Activated CD8-positive, alpha-beta memory T cell treated with anti-CD3 and anti-CD28 coated beads, Interleukin-2, amount 10 ng/mL, durations not matched to agents 7 days and 5 days (primary cell): ENCODE measurements at places on chromosomes 7 and 10. TPM values are rescaled to one million over a fixed set of nuclear protein-coding genes. Genes with fewer than 3 reads are reported as not detected.

DNA sequence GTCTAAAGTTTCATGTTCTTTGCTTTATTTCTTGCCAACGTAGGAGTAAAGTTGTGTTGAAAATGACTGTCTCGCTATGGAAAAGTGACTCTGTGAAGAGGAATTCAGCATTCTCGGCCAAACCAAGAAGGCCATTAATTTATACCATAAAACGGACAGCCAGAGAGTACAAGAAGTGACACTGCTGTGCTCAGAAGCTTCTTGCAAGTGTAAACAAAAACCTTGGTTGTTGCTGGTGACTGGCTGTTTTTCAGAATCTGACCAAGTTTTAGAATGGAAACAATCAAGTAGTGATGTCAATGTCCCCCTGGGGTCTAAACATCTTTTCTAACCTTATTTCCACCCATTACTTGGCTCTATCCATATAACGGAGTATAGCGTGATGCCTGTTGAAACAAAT lies 201.9 kb downstream of the INHBA start:
- no peak for DNase-seq

DNA sequence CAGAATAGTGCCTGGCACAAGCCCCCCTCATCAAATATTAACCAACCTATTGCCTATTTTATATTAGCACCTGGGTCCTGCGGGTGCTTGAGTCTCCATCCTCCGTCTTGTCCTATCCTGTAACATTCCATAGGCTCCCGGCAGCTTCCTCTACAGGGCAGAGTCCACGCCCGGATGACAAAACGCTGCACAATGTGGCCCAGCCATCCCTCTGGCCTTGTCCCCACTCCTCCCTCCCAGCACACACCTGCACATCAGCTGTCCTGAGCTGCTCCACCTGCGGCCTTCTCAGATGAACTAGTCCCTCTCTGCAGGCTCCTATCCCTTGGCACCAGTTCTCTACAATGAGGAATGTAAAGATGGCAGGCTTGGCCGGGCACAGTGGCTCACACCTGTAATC lies 153.5 kb upstream of the PDE1C start:
- no peak for DNase-seq

DNA sequence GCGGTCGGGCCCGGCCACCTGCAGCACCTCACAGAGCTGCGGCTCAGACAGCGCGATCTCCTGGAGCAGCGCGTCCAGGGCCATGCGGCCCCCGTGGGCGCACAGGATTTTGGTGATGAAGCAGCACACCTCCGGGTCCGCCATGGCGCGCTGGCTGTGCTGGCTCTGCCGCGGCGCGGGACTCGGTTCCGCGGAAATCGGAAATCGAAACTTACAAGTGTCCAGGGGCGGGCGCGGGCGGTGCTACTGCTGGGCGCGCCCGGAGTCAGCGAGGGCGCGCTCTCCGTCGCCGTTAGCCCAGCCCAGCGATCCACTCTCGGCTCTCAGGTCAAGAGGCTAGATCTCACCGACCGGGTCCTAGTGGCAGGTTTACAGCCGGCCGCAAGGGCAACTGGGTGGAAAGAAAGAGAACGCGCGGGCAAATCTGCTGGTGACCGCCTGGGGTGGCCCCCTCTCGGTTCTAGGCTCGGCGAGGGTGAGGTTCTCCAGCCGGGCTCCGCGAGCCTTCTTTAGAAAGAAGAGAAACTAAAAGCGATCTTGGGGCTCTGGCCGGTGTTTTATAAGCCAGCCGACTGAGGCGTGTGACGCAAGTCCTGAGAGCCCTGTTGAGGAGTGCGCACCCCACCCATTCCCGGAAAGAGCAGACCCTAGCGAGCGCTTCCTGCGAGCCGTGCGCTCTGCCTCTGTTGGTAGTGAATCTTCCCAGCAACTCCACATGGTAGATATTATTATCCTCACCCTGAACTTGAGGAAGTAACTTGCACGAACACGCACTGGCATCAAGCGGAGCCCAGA lies at the start of gene ZC3HAV1:
Gene ZC3HAV1 (minus strand): TSS at position 533 of the 795 bp plus-strand sequence. CDS start 389 bp downstream, at position 144.
- peak; percentile 95 for DNase-seq

DNA sequence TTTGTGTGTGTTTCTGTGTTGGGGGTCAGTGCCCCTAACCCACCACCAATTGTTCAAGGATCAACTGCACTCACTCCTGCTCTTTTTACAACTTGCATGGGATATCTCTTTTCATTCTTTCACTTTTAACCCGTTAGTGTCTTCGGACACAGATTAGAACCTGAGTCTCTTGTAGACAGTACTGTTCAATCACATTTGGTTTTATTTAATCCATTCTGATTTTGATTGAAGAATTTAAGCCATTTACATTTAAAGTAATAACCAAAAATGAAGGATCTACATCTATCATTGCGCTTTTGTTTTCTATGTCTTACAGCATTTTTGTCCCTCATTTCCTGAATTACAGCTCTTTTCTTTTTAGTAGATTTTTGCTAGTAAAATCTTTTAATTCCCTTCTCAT lies 43.6 kb downstream of the ZNF248 start:
- no peak for DNase-seq

DNA sequence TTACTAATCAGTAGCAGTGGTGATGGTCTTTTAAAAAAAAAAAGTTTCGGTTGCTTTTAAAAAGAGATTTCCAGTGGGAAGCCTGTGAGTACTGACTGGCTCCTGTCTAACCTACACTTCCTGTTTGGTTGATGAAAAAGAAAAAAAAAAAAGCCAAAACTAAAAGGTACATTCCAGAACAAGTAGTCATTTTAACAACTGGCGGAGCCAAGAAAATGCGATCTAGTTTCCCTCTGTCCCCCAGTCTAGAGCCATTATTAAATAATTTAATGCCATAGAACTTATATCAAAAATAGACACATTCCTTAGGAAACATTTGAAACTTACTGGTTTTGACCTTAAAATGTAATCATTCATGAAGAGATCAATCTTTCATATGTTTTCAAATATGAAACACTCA lies 254.2 kb upstream of the C7orf33 start:
- DNase-seq: no peak

GRCh38 chr10:86400705-86401587 lies 34.4 kb upstream of the GRID1 start:
- DNase-seq: peak; percentile 77

GRCh38 chr7:116897661-116898060 lies 35.3 kb downstream of the CAPZA2 start:
- DNase-seq: no peak

DNA sequence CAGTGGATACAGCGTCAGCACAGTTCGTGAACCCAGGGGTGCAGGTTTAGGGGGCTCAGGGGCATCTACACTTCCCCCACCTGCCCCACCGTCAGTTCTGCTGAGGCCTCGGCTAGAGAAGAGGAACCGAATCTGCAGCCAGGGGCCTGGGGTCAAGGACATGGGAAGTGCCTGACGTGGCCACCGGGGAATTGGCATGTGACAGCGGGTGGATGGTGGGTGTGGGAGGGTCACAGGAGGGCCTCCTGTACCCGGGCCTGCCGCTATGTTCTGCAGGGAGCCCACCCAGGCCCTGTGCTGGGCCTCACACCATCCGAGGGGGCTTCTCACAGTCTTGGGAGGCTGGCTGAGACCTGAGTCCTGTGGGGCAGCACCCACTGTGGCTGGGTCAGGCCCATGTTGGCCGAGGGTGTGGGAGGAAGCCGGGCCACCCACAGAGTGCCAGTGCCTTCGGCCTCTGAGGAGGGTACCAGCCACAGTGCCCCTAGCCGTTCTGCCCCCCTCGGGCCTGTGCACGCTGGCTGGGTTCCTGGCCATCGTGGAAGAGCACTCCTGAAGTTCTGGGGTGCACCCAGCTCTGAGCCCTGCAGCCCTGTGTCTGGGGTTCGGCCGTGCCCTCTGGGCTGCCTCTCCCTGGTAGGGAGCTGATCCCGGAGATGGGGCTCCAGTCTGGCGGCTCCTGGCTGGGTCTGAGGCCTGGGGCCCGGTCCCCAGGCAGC lies 5.9 kb downstream of the TTYH3 start:
- no peak for DNase-seq

GRCh38 chr10:13938950-13939349 lies 352.2 kb downstream of the PRPF18 start:
- no peak for DNase-seq

- no peak for DNase-seq
Observed at GRCh38 chr10:45640941-45641340, 31.6 kb downstream of the ZFAND4 start.

DNA sequence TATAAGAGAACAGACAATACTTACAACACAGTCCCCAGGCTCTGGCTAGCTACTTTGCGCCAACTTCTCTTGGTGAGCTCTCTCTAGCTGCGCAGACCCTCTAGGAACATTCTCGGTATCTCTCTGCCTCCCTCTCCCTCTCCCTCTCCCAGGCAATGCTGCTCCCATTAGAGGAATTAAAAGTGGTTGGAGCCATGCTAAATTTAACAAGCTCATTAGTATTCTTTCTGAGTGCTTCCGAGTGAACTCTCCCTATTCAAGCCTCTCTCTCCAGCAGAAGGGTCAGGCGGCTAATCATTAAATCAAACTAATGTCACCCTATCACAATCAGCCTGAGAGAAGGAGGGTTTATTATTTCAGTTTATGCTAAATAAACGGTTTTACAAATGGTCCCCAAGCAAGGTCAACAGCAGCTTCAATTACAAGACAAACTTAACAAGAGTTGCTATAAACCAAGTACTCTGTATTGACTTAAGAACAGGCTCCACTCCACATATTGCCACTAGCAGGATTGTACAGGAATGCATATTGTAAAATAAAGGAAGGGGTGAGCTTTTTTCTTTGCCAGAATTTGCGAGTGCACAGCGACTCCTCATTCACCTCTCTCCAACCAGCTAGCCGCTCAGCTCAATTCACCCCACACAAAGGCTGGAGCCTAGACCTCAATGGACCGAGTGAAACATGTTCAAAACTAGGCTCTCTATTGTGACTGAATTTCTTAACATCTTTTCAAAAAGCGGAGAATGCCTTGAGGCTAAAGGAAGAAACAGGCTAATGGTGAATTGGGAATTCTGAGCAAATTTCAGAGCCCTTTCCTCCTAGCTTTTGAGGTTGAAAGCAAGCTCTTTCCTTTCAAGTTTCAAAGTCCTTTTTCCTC lies 84.4 kb downstream of the GLI3 start:
- no peak for DNase-seq

- no peak for DNase-seq
Observed at GRCh38 chr10:117226813-117227451, 14.0 kb upstream of the SLC18A2 start.

DNA sequence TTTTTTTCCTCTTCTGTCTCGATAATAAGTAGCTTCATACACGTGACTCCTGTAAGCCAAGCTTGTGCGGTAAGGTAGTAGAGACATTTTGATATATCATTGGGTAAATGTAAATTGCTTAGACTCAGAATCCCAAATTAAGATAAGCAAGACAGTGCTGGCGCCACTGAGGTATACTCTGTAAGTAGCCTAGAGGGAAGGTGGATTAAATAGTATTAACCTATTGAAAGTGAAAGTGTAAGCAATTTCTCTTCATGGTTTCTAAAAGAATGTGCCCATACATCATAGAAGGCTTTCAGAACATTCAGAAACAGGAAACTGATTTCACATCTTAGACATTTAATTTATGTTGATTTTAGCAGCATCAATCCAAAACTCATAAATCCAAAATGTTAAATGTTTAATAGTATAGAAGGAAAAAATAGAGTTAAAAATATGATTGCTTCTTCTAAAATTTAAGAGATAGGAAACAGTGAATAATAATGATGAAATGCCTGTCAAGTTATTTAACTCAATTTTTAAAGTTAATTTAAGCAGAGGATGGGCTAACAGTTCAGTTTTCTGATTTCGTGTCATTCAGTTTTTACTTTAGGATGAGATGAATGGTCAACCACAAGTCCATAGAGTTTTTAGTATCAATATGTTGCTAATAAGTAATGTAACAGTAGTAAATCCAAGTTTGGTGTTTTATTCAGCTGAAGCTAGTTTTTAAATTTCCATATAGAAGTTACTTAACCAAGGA lies 36.8 kb downstream of the LRRC72 start:
- DNase-seq: no peak

GRCh38 chr7:157444843-157445135 lies 108.0 kb downstream of the DNAJB6 start:
- peak; percentile 23 for DNase-seq

DNA sequence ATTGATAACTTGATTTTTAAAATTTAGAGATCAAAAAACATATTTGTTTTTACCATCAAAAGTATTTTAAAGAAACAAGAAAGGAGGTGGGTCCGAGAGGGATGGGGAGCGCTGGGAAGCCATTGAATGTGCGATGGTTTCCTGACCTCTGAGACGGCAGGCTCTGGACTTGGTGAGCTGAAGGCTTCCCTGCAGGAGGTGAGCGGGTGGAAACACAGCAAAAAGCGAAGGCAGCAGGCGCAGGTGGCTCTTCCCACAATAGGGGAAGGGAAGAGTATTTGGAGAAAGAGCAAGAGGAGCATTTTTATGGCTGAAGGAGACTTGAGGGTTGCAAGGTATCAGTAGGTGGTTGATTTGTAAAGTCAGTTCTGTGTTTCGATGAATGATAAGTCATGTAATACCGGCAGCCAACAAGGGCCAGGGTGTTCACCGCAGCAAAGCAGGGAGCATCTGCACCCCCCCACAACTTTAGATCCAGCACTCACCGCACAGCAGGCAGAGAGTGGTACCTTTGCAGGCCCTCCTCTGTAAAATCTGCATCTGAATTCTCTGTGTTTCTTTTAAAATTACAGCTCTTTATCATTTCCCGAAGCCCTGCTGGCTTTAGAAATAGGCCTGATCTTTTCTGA lies 10.5 kb downstream of the C10orf53 start:
- no peak for DNase-seq

- peak; percentile 12 for DNase-seq
Observed at GRCh38 chr10:133159611-133159949, 439 bp upstream of the KNDC1 start.

DNA sequence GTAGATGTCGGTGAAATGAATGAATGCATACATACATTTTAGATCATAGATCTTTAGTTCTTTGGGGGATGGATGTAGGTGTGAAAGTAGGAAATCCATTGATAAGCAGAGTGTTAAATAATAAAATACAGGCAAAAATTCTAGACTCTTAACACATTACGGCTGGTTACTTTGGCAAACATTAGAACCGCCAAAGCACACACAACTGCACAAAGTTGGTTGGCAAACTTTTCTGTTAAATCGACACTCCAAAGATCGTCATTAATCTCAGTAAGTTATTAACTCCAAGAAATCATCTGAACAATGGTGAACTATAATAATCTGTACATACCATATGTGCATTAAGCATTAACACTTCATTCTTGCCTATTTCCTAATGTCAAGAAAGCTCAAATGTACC lies 231.2 kb downstream of the PLXNA4 start:
- DNase-seq: no peak

- DNase-seq: no peak
Observed at GRCh38 chr7:74038194-74038961, 10.4 kb downstream of the ELN start.

FLNC gene
- not detected for total RNA-seq

FAM131B gene
- total RNA-seq: 2.3 TPM

PPP1R17 gene
- not detected for total RNA-seq

ADRB1 gene
- total RNA-seq: 2.8 TPM

FAM53B gene
- 45.5 TPM for total RNA-seq

C1QL3 gene
- total RNA-seq: not detected

MLXIPL gene
- not detected for total RNA-seq

GPR15LG gene
- not detected for total RNA-seq

GDF2 gene
- not detected for total RNA-seq

FAM25C gene
- total RNA-seq: not detected
